ENCODE measurements at places on chromosomes 13 and 19.

- DNase-seq, result no peak
These were observed 823 bp downstream of the FBXO17 start for GRCh38 chr19:38974624-38975213.

DNA sequence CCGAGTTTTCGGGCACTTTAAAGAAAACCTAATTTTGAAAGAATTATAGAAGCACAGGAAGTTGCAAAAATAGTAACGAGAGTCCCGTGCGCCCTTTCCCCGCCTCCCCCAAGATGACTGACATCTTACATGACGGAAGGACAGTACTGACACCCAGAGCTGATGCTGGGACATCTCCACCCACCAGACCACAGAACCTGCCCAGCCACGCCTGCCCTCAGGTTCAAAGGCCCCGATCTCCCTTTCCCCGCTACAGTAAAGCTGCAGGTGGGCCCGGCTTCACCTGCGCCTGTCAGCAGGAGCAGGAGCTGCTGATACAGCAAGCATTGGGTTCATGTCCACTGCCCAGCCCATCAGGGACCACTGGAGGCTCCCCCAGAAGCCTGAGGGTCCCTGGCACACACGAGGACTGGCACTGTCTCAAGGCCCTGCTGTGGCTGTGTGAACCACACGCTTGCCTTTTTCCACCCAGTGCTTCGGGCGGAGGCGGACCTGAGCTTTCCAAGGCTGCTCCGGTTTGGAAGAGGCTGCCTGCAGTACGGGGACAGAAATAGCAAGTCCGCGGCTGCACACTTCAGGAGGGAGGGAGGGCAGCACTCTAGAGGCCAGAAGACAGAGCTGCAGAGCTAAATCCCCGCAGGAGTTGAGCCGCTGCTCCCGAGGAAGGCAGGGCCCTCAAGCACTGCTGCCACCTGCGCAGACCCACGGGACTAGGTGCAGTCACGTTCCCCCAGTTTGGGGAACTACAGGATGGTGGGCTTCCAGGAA is 8.7 kb downstream of the MAP2K2 start:
- DNase-seq, result peak; percentile 44

- no peak for DNase-seq
These were observed 19.6 kb downstream of the IER2 start for GRCh38 chr19:13169769-13170168.

- DNase-seq, result no peak
These were observed 9.1 kb upstream of the OLFM2 start for GRCh38 chr19:9945319-9945966.

- DNase-seq, result no peak
These were observed 751 bp downstream of the ERVK3-1 start for GRCh38 chr19:58305932-58306323.

DNA sequence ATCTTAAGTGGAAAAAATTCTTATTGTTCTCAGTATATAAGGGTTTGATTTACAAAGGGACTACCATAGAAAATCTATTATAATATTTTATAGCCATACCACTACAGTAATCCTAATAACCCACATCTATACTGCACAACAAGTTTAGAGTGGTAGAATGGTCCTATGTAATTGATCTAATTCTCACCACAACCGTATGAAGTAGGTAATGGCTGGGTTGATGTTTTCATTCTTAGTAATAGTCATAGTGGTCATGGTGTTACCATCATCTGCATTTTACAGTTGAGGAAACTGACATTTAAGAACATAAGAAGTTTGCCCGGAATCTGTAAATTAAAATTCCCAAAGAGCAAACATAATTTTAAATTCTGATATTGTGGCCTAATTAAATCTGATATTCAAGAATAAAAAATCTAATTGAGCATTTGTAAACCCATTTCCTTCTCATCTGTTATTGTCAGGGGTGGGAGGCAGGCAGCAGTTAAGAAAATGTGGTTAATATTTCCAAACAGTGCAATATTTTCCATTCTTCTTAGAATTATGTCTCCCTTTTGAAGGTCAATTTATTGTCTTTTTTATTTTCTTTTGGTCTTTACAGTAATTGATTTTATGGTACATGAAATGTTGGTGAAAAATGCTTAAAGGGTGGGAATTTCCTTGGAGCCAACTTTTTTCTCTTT is 65.6 kb downstream of the DHRS12 start:
- DNase-seq, result no peak

DNA sequence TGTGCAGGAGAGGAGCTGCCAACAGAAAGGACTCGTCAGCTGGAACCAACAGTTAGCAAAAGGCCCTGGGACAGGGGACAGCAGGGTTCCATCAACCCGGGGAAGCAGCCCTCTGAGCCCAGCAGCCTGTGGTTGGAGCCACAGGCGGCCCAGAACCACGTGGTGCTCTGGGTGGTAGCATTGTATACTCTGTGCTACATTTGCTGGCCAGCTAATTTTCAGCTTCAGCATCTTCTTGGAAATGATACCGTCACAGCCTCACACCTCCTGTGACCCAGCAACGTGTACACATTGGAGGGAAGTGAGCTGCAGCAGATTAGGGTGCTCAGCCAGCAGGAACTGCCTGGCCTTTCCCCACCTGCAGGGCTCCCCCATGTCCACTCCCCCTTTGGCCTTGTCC is 13.1 kb upstream of the MTIF3 start:
- no peak for DNase-seq

DNA sequence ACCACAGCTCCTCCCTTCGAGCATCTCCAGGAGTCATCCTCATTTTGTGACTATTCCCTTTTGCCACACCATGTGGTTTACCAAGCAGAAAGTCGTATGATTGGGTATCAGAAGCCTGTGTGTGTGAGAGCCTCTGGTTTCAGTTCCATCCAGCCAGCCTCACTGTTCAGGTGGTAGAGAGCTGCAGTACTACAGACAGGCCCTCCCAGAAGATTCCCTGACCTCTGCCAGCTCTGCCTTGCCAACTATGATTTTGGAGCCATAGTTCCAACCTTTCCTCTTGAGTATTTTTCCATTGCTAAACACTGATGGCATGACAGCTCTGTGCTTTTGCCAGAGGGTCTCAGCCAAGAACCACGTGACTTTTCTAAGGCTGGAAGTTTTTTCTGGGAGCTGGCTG is 82.5 kb downstream of the DHRS12 start:
- no peak for DNase-seq

- no peak for DNase-seq
These were observed 8.5 kb upstream of the UBE2L5 start for GRCh38 chr13:30413842-30414241.

DNA sequence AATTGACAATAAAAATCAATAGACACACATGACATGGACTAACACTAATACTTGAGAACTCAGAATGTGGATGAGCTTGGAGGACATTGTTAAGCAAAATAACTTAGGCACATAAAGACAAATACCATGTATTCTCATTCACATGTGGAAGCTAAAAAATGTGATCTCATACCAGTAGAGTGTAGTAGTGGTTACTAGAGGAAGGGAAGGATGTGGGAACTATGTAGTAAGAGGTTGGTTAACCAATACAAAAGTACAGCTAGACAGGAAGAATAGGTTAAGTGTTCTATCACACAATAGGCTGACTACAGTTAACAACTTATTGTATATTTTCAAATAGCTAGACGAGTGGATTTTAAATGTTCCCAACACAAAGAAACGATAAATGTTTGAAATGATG is 415.8 kb upstream of the KLF12 start:
- DNase-seq, result no peak

- DNase-seq, result no peak
These were observed 18.3 kb downstream of the ZNF77 start for GRCh38 chr19:2926341-2927031.

GRCh38 chr19:328025-328505 is 16.5 kb downstream of the MIER2 start:
- no peak for DNase-seq

GRCh38 chr13:68588623-68589022 is 1358.5 kb upstream of the PCDH9 start:
- DNase-seq, result no peak

DNA sequence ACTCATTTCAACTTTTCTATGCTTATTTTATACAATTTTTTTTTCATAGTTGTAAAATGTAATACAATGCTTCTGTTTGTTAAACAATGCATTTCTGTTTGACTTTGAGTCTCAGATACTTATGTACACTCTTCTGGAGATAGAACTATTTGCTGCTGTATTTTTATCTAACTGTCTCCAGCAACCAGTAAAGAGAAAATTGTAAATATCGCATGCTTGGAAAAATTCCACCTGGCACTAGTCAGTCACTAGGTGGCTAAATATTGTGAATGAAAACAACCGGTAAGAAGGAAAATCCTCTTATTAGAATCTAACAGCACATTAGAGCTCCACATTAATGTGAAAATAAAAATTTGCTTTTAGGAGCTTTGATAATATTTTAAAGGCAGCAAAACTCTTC is 876.5 kb downstream of the PCDH9 start:
- no peak for DNase-seq

GRCh38 chr19:55538132-55538531 is 1.2 kb upstream of the SBK2 start:
- DNase-seq, result no peak

DNA sequence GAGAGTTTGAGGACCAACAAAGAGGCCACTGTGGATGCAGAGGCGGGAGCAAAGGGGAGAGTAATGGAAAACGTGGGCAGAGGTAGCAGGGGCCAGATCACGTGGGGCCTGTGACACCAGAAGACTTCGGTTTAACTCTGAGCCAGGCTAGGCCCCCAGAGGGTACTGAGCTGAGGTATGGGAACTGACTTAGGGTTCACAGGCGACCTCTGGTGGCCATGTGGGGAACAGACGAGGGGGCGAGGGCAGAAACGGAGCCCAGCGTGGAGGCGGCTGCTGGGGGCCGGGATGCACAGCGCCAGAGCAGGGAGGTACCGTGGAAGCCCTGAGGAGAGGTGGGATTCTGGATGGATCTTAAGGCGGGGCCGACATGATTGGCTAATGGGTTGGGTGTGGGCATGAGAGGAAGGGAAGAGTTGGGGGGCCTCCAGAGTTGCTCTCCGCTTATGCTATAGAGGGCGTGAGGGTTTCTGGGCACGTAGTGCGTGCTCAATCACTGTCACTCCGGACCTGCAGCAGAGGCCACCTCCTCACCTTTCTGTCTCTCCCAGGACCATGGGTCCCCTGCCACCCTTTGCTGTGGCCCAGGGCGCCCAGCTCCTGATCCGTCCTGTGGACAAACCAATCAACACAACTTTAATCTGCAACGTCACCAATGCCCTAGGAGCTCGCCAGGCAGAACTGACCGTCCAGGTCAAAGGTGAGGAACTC is 13.7 kb downstream of the PVR start:
- peak; percentile 9 for DNase-seq

DNA sequence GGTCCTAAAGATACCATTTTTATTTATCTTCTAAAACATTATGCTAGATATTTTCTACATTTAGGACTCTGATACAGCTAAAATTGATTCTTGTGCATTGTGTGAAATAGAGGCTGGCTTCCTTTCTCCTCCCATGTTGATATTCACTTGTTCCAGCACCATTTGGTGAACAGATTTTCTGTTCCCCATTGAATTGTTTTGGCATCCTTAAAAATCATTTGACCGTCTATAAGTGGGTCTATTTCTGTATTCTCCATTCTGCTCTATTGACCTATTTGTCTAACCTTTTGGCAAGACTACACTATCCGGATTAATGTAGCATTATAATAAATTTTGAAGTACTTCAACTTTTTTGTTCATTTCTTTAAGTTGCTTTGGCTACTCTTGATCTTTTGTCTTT is 2689.2 kb downstream of the PCDH9 start:
- no peak for DNase-seq

- DNase-seq, result no peak
These were observed 1359.0 kb downstream of the OLFM4 start for GRCh38 chr13:54387625-54388024.

DNA sequence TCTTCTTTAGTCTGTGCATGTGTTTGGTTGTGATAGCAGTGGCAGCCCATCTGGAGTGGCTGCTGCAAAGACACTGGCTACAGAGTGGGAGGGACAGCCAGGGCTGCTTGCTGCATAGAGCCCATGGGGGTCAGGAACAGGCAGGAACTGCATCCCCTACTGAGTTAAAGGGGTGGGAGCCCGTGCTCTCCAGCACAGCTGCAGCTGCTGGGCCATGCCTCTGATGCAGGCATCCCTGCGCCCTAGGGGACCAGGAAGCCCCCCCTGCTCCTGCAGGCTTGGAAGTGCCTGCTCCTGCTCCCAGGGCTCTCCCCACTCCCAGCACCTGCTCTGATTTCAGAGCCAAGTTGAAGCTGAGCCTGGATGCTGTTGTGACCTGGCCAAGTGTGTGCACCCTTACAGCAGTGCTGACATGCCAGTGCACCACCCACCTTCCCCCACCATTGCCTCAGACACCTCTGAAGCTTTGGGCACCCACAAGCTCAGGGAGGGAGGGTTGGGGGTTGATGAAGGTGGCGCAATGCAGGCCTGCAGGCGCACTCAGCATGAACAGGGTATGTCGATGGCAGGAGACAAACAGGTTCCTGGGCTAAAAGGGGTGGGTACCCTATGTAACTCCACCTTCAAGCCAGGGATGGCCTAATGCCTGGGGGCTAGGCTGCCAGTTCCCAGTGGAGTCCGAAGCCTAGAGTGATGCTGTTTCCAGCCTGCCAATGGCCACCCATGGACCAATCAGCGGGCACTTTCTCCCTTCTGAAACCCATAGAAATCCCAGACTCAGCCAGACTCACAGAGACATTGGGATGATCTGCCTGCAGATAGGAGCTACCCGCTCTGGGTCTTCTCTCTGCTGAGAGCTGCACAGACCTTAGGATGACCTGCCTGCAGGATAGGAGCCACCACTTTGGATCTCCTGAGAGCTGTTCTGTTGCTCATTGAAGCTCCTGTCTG is 919.9 kb upstream of the MIR17HG start:
- no peak for DNase-seq

GRCh38 chr13:45889590-45890243 is 38.2 kb upstream of the SIAH3 start:
- no peak for DNase-seq

GRCh38 chr13:59584761-59585670 is 578.7 kb downstream of the DIAPH3 start:
- DNase-seq, result no peak

DNA sequence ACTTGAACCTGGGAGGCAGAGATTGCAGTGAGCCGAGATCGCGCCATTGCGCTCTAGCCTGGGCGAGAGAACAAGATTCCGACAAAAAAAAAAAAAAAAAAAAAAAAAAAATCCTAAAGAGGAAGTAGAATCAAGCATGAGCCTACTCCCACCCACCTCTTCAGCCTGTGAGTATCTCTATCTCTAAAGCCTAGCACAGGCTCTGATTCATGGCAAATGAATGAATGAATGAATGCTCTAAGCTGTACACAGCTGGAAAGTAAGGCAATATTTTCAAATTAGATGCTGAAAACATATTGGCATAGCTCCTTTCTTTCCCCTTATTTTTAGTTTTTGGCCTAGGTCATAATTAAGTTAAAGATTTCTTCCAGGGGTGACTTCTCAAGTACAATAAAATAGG is 35.7 kb upstream of the FAM216B start:
- DNase-seq, result no peak
